Stimulated activated CD4-positive, alpha-beta T cell treated with anti-CD3 and anti-CD28 coated beads, TNF-alpha, amount 100 ng/mL, for 1 hour (primary cell): ENCODE measurements at places on chromosomes 16 and 17.

- no peak for DNase-seq
Observed at GRCh38 chr16:68230956-68231355, 5.0 kb downstream of the ESRP2 start.

DNA sequence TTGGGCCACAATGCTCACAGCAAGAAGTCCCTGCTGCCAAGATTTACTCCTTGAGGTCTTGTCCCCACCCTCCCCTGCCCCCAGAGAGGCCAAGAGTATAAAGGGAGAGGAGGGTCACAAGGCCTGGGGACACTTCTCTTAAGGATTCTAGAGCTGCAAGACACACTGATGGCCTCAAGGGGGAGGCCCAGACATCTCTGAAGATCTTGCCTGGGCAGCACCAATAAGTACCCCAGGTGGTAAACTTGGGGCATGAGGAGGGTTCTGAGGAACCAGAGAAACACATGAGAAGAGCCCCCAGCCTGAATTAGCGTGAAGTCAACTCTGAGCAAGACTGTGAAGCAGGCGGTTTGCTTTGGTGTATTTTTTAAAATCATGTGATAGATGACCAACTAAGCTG is 26.8 kb upstream of the MTMR4 start:
- DNase-seq, result no peak

DNA sequence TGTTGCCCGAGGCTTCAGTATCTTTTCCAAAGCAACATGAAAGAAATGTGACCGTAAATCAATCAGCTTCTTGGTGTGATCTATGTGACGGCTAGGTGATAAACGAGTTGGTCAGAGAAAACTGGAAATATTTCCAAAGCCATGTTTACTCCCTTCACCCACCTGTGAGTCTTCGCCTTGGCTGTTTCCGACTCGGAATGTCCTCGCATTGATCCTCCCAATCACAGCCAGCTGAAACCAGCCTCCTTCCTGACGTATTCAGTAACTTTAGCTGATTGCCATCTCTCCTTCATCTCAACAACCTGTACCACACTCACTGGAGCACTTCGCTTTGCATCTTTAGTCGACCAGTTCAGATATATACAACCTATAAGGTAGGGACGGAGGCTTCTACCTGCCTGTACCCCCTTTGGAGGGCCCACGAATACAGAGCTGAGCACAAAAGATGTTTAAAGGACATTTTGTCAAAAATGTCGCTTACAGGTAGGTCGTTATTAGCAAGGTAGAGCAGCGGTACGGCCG is 705 bp downstream of the KRABD2 start:
- DNase-seq, result no peak

DNA sequence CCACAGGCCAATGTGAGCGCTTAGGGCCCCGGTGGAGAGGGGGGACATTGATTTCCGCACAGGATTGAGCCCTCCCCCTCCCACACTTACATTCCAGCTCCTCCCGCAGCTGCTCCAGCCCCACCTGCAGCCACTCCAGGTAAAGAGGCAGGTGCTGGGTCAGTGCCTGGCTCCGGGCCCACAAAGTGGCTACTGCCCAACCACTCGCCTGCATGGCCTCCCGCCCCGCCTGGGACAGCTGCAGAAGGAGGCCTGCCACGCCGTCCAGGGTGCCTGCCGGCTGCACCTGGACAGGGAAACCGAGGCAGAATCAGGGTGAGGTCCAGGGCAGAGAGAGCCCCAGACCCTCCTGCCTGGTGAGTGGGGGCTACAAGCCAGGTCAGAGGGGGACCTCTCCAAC is 46.3 kb downstream of the RMI2 start:
- no peak for DNase-seq

- no peak for DNase-seq
Observed at GRCh38 chr16:58024486-58025350, 836 bp upstream of the MMP15 start.

- DNase-seq, result no peak
Observed at GRCh38 chr17:76106703-76107102, 3.1 kb upstream of the EXOC7 start.

DNA sequence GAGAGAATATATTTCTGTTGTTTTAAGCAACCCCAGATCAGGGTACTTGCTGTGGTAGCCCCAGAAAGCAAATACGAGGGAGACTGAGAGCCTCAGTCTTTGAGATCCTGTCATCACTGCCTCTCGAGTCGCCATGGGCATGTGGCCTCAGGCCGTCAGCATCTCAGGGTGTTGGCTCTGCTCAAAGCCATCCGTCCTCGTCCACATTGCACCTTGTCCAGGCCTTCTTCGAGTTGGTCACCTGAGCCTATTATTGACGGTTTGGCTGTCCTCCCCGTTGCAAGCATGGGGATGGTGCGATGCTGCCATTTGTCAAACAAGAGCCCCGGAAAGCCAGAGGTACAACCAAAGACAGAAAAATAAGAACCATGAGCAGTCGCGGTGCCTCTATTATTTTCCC is 136.9 kb downstream of the IRF8 start:
- DNase-seq, result no peak

GRCh38 chr16:65185241-65185778 is 63.4 kb upstream of the CDH11 start:
- no peak for DNase-seq

- DNase-seq, result no peak
Observed at GRCh38 chr17:69428252-69428980, 13.9 kb downstream of the MAP2K6 start.
